Activated T-helper 1 cell treated with anti-CD3 and anti-CD28 coated beads, Interleukin-2, amount 50 U/mL, for 16 hours (primary cell): ENCODE measurements at places on chromosomes 3 and 15.

- no peak for DNase-seq
Measured at GRCh38 chr15:47924381-47924780, 196.4 kb upstream of the SLC24A5 start.

DNA sequence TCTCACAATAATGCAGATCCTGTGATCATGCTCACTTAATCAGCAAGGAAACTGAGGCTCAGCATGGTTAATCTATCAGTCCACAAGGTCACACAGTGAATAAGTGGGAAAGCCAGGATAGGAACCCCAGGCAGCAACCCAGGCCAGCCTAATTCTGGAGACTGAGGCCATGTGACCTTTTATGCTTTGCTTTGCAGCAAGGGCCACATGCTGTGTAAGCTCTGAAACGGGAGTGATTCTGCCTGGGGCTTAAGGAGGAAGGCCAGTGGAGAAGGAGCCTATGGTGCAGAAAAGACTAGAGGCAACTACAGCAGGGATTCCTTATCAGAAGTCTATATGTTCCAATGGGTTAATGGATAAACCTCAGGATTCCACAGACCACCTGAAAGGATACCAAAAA is 157.6 kb upstream of the PPP2R3A start:
- DNase-seq = no peak

GRCh38 chr3:155230382-155230781 is 63.1 kb downstream of the STRIT1 start:
- DNase-seq = no peak

GRCh38 chr3:81198216-81198615 is 563.2 kb downstream of the GBE1 start:
- DNase-seq = no peak

DNA sequence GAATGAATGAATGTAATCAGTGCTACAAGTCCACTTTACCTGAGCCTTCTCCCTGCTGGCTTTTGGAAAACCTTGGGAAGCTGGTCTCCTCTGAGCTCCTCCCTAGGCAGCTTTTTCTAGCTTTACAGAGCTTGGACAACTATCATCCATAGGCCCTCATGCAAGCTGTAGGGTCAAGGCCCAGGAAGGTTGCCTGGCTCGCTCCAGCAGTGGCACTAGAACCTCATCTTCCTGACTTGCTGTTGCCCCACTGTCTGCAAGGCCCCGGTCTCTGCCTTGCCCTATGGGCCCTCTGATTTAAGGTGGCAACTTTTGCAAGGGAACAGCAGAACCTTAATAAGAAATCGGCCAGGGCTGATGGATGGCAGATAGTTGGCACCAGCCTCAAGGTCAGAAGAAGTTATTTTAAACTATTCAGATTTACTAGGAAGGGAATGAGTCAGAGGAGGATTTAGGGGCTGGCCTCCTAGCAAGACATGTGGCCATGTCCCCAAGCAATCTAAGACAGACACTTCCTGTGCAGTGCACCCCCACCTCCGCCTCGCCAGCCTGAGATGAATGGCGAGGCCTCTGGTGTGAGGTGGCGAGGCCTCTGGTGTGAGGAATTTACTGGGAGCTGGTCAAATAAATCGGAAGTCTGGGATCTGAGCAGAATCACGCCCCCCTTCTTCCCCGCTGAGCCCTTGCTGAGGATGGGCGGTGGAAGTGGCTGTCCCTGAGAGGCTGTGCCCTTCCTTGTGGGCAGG is 180.8 kb downstream of the MEGF11 start:
- DNase-seq = no peak

- no peak for DNase-seq
Measured at GRCh38 chr3:46634856-46635255, 22.5 kb downstream of the FAM240A start.

- no peak for DNase-seq
Measured at GRCh38 chr3:195044411-195044810, 226.5 kb downstream of the XXYLT1 start.

GRCh38 chr3:48157950-48158376 is 30.3 kb downstream of the CDC25A start:
- no peak for DNase-seq

- no peak for DNase-seq
Measured at GRCh38 chr15:42056934-42057798, 36.3 kb upstream of the PLA2G4E start.
